SJSA1 (cell line): ENCODE measurements at places on chromosomes 6 and 20.

- no peak for DNase-seq
Observed at GRCh38 chr6:34272013-34272926, 23.5 kb upstream of the SMIM29 start.

DNA sequence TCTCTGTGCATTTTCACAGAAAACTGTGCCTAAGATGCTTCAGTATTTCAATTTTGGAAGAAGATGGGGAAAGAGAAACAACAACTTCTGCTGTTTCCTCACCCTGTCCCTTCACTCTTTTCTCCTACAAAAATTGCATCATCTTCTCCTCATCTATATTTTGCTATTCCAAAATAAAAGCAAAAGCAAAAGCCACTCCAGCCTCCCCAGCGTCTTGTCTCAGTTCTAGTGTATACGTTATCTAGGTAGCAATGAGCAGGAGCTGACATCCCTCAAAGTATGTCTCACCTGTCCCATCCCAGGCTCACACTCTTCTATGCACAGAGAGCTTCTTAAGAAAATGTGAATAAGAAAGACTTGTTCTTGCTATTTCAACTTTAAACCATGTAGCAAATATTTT is 163.8 kb upstream of the TAB2 start:
- DNase-seq: no peak

DNA sequence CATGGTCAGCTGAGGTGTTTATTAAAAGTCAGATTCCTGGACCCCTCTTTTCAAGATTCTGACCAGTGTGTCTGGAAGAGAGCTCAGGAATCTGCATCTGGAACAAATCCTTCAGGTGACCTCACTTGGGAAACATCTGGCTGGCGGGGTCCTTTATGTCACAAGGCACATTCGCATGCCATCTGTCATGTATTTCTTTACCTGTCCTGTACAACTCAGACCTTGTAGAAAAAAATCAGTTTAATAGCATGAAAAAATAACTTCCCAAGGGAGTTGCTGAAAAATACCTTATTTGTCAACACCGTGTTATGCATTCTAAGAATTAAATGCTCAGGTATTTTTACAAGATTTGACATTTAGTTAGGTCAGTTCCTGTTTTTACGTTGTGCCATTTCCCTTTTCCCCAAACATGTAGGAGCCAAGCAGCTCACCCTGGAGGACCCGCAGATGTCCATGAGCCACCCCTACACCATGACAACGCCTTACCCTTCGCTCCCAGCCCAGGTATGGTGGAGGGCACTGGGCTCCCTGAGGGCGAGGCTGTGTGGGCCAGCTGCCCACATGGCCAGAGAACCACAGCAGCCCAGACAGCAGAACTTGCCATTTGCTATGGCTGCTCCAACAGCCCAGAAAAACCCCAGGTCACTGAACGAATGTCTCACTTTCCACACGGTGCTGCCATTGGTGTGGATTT is 4.0 kb downstream of the IRF4 start:
- DNase-seq: no peak

DNA sequence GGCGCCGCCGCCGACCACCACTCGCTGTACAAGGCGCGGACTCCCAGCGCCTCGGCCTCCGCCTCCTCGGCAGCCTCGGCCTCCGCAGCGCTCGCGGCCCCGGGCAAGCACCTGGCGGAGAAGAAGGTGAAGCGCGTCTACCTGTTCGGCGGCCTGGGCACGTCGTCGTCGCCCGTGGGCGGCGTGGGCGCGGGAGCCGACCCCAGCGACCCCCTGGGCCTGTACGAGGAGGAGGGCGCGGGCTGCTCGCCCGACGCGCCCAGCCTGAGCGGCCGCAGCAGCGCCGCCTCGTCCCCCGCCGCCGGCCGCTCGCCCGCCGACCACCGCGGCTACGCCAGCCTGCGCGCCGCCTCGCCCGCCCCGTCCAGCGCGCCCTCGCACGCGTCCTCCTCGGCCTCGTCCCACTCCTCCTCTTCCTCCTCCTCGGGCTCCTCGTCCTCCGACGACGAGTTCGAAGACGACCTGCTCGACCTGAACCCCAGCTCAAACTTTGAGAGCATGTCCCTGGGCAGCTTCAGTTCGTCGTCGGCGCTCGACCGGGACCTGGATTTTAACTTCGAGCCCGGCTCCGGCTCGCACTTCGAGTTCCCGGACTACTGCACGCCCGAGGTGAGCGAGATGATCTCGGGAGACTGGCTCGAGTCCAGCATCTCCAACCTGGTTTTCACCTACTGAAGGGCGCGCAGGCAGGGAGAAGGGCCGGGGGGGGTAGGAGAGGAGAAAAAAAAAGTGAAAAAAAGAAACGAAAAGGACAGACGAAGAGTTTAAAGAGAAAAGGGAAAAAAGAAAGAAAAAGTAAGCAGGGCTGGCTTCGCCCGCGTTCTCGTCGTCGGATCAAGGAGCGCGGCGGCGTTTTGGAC is 2.0 kb downstream of the SOX4 start:
- DNase-seq: peak; percentile 48

- no peak for DNase-seq
Observed at GRCh38 chr6:137738931-137739504, 128.0 kb upstream of the TNFAIP3 start.

DNA sequence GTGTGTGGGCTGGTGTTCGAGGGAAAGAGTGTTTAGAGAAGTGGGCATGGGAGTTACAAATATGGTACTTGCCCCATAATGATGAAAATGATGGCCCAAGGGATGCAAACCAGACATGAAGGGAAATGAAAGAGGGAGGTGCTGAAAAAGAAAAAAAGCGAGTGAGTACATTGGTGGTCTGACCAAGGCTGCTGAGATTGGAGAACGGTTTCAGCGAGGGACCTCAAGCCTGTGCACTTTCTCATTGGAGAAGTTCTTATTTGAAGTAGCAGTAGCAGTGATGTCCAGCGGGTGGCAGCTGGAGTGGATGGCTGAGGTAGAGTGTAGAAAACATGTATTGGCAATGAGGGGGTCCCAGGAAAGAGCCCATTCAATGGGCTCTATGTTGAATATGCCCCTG is 54.8 kb downstream of the TNFAIP3 start:
- no peak for DNase-seq

- no peak for DNase-seq
Observed at GRCh38 chr6:149138699-149139294, 178.7 kb upstream of the TAB2 start.

DNA sequence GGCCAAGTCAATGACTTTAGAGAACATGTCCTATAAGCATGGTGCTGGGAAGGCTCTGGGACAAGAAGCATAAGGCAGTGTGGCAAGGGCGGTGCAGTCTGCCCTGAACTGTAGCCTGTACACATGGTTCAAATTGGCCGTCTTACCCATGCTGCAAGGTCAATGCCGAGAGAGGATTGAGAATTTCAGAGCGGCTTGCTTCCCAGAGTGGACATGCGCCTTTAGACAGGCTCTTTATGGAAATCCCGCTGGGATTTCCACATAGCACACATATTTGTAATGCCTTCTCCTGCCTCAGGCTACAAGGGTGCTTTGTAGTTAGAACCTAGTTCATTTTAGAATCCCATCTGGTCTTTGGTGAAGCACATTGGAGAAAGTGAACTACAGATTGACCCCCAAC is 36.1 kb upstream of the CEP162 start:
- no peak for DNase-seq

DNA sequence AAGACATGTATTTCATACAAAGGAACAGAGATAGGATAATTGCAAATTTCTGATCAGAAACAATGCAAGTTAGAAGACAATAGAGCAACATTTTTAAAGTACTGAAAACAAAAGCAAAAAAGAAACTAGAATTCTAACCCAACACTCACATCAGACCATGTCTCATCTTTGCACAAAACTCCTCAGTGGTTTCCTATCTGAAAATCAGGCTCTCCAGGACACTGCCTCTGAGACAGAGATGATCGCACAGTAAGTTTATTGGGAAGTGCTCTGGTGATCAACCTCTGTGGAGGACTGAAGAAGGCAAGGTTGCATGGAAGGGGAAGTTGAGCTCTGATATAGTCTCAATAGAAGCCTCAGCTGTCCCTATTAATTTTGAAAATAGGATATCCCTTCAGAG is 2.3 kb upstream of the TTBK1 start:
- DNase-seq: no peak

DNA sequence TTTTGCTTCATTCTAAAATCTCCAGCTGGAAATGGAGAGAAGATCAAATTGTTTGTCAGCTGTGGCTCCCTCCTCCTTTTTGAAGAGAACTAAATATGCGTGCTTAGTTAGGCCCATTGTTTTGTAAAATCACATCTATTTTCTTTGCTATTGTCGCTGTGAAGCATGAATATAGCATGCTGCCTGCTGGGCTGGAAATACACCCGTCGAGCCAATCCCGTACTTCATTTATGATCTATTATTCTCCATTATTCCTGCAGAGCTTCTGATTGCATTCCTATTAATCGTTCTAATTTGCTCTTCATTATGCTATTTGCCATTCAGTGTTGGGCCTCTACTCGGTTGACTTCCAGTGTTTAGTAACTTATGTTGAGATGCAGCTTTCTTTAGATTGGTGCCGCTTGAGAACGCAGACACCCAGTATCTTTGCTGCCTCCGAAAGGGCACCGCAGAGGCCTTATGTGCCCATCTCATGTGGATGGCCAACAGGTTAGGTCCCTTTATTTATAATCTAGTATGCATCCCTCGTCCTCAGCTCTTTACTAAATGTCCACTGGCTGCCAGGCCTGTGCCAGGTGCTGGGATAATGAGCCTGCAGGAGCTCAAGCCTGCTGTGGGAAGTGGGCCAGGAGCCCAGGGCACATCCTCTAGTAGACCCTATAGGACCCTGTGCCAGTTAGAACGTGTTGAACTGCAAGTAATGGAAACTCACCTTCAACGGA is 45.6 kb downstream of the FAM50B start:
- no peak for DNase-seq

GRCh38 chr20:17560344-17561074 is 9.4 kb upstream of the DSTN start:
- DNase-seq: no peak

DNA sequence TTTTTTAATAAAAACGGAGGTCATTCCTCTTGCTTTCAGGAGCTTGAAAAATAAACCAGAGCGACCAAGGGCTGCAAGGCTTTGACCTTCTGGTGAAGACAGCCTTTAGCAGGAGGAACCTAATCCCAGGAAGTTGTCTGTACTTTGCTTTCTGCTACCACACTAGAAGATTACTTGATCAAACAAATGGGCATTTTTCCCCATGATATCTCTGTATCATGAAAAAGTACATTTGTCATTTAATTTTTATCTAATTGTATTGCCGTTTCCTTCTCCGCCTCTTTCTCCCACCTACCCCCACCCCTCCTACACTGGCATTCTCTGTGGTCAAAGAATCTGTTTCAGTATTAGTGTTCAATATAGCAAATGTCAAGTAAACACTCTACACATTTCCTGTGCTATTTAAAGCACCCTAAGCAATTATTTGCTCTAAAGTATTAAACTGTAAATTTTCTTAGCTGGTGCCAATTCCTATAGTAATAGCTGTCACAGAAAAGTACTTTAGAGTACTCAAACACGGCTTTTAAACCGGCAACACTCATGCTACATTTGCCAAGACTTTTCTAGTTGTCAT is 29.7 kb downstream of the ATXN1 start:
- DNase-seq: no peak

- DNase-seq: no peak
Observed at GRCh38 chr6:50585441-50586330, 127.6 kb upstream of the TFAP2D start.
